CD4-positive, alpha-beta T cell (primary cell): ENCODE measurements at places on chromosomes 6 and 20.

DNA sequence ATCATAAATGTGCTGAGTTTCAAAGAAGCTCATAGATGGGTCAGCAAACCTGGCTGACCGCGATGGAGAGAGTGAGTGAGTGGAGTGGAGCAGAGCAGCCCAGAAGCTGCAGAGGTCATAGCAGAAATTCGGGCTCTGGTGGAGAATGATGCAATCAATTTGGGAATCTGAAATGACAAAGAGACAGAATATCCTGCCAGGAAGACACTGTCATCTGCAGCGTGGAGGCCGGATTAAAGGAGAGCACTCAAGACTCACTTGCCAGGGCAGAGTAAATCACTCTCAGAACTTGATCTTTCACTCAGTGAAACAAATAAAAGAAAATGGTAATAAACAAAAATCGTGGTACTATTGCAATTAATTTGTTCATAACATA is 109.6 kb upstream of the RREB1 start:
- H3K27ac ChIP-seq: no peak overlapping the region
- H3K36me3 ChIP-seq: no peaks in the 10 kb centered on the region
- H3K4me3 ChIP-seq: no peak overlapping the region
- no peaks in the 10 kb centered on the region for H3K4me1 ChIP-seq

DNA sequence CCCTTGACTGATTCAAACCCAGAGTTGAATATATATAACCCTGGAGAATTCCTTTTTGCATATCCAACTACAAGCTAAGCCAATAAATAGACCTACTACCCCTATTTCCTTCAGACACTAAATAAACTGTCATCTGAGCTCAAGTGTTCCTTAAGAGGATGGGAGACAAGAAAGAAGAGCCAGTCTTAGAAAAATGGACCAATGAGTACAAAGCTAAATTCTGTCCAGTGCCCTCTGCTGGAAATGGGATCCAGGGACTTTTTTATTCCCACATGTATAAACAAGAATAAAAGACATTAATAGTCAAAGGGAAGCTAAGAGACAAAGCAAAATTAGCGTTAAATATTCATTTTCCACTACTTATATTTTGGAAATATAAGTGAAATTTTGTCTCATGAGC is 4.8 kb downstream of the PPP1R10 start:
- no peak overlapping the region for H3K4me3 ChIP-seq
- peaks cover 45% of the 10 kb centered on the region for H3K4me1 ChIP-seq
- DNase-seq: no peak
- H3K36me3 ChIP-seq: peaks cover 53% of the 10 kb centered on the region
- no peaks in the 10 kb centered on the region for H3K27me3 ChIP-seq

GRCh38 chr6:44228836-44229235 is 5.4 kb downstream of the SLC29A1 start:
- DNase-seq: no peak
- no peaks in the 10 kb centered on the region for H3K27me3 ChIP-seq
- H3K4me1 ChIP-seq: peaks cover 11% of the 10 kb centered on the region
- no peak overlapping the region for H3K27ac ChIP-seq

DNA sequence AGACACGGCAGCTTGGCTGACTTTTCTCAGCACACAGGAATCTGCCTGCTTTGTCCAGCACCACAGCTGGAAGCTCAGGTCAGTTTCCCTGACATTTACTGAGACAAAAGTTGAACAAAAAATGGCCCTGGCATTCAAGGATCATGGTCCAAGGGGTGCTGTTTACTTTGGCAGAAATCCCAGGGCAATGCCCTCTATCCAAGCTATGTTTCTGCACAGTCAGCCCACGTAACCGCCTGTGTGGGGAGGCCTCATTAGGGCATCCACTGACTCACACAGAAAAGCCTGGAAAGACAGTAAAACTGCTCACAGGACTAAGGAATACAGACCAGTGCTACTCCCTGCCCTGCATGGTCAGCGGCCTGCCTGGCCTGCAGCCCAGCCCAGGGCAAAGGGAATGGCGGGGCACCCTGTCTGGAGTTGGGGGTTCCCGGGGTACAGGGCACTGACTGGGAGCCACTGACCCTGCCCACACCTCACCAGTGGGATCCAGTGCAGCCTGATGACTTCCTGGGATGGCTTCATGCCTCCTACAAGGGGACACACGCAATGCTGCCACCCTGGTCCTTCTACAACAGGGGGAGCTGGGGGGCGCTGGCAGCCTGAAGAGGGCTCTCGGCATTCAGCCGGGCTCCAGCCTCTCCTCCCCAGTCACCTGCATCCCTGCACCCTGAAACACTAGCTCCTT is 77.1 kb downstream of the NINL start:
- H3K36me3 ChIP-seq: no peaks in the 10 kb centered on the region
- H3K4me1 ChIP-seq: no peaks in the 10 kb centered on the region
- no peaks in the 10 kb centered on the region for H3K27me3 ChIP-seq
- H3K27ac ChIP-seq: no peak overlapping the region

- no peak overlapping the region for H3K4me3 ChIP-seq
- no peak overlapping the region for H3K27ac ChIP-seq
- H3K27me3 ChIP-seq: no peaks in the 10 kb centered on the region
- no peaks in the 10 kb centered on the region for H3K4me1 ChIP-seq
These were observed 601.2 kb downstream of the DHX35 start for GRCh38 chr20:39563349-39563748.

GRCh38 chr6:8707956-8708772 is 272.8 kb upstream of the SLC35B3 start:
- DNase-seq: no peak
- no peak overlapping the region for H3K27ac ChIP-seq
- no peaks in the 10 kb centered on the region for H3K4me1 ChIP-seq
- no peaks in the 10 kb centered on the region for H3K27me3 ChIP-seq
- H3K36me3 ChIP-seq: no peaks in the 10 kb centered on the region

GRCh38 chr6:77926198-77926751 is 273.4 kb downstream of the MEI4 start:
- H3K4me1 ChIP-seq: no peaks in the 10 kb centered on the region
- H3K36me3 ChIP-seq: no peaks in the 10 kb centered on the region
- H3K27ac ChIP-seq: no peak overlapping the region
- no peak overlapping the region for H3K4me3 ChIP-seq
- DNase-seq: no peak
- H3K27me3 ChIP-seq: no peaks in the 10 kb centered on the region

- DNase-seq: no peak
- H3K27me3 ChIP-seq: peaks cover 18% of the 10 kb centered on the region
- H3K4me3 ChIP-seq: no peak overlapping the region
- no peak overlapping the region for H3K27ac ChIP-seq
- peaks cover 35% of the 10 kb centered on the region for H3K4me1 ChIP-seq
- no peaks in the 10 kb centered on the region for H3K36me3 ChIP-seq
These were observed 83.7 kb downstream of the TMEM242 start for GRCh38 chr6:157239671-157240058.

- H3K4me3 ChIP-seq: no peak overlapping the region
- H3K36me3 ChIP-seq: peaks cover 32% of the 10 kb centered on the region
- H3K27me3 ChIP-seq: no peaks in the 10 kb centered on the region
- peaks cover 9% of the 10 kb centered on the region for H3K4me1 ChIP-seq
These were observed 21.0 kb downstream of the SRSF3 start for GRCh38 chr6:36615018-36615761.

- no peaks in the 10 kb centered on the region for H3K27me3 ChIP-seq
- no peak overlapping the region for H3K27ac ChIP-seq
- H3K4me1 ChIP-seq: no peaks in the 10 kb centered on the region
- no peaks in the 10 kb centered on the region for H3K36me3 ChIP-seq
- H3K4me3 ChIP-seq: no peak overlapping the region
These were observed 8.1 kb downstream of the ARHGAP18 start for GRCh38 chr6:129701721-129702455.

GRCh38 chr6:149331043-149331807 is 13.7 kb downstream of the TAB2 start:
- H3K27ac ChIP-seq: no peak overlapping the region
- H3K27me3 ChIP-seq: no peaks in the 10 kb centered on the region
- peaks cover 28% of the 10 kb centered on the region for H3K4me1 ChIP-seq
- no peak overlapping the region for H3K4me3 ChIP-seq
- no peaks in the 10 kb centered on the region for H3K36me3 ChIP-seq
- no peak for DNase-seq

DNA sequence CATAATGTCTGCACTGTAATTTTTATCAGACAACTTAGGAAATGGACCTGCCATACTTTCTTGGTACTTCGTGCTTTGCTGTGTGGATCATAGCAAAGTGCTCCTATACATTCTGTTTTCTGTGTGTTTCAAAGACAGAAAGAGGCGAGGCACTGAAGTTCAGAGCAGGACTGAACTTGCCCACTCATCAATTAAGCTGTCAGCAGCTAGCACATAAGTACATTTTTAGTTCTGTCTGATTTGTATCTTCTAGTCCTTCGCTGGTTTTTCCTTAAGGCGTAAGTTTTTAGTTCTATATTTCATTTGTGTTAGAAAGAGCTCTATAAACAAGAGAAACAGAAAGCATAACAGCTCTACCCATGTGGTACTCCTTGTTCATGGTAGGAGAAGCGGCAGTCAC is 42.1 kb downstream of the MAP3K4 start:
- peaks cover 27% of the 10 kb centered on the region for H3K36me3 ChIP-seq
- no peak for DNase-seq
- H3K4me1 ChIP-seq: no peaks in the 10 kb centered on the region
- H3K4me3 ChIP-seq: no peak overlapping the region

GRCh38 chr20:10253780-10254179 is 35.1 kb downstream of the SNAP25 start:
- no peak overlapping the region for H3K4me3 ChIP-seq
- DNase-seq: no peak
- no peak overlapping the region for H3K27ac ChIP-seq
- no peaks in the 10 kb centered on the region for H3K4me1 ChIP-seq
- no peaks in the 10 kb centered on the region for H3K36me3 ChIP-seq
- no peaks in the 10 kb centered on the region for H3K27me3 ChIP-seq

GRCh38 chr6:73534628-73535027 is 13.8 kb upstream of the EEF1A1 start:
- no peaks in the 10 kb centered on the region for H3K4me1 ChIP-seq
- DNase-seq: no peak
- H3K27ac ChIP-seq: no peak overlapping the region
- no peaks in the 10 kb centered on the region for H3K36me3 ChIP-seq
- no peaks in the 10 kb centered on the region for H3K27me3 ChIP-seq

DNA sequence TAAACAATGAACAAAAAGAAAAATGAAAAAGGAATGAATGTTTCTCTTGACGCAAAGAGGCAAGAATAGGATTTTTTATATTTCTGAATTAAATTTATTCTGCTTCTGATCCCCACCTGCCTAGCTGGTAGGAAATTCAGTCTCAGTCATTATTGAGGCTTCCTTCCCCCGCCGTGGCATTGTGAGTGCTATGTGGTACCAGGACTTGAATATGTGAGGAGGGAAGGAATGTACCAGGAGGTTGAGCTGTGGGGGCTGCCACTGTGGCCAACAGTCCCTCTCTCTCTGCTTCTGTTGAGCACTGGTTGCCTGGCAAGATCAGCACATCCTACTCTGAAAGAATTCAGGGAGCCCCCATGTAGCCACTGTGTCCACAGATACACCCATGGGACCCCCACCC is 368.1 kb upstream of the JARID2 start:
- no peaks in the 10 kb centered on the region for H3K27me3 ChIP-seq
- no peak overlapping the region for H3K27ac ChIP-seq
- no peak overlapping the region for H3K4me3 ChIP-seq
- DNase-seq: no peak
- peaks cover 14% of the 10 kb centered on the region for H3K4me1 ChIP-seq
- no peaks in the 10 kb centered on the region for H3K36me3 ChIP-seq

DNA sequence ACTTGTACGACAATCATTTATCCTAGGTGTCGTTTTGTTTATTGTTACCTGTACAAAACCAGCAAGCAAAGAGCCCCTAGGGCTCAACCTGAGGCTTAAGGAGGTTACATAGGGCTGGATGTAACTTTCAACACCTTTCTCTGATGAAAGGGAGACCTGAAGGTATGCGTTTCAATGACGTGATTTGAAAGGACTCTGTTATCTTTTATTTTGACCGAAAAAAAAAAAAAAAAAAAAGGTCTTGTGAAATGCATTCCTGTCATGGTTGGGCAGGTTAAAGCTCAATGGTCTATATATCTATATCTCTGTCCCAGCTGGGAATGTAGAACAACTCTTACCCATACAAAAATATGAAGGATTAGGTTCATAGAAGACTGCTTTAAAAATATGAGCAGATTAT is 78.7 kb upstream of the SASH1 start:
- no peaks in the 10 kb centered on the region for H3K36me3 ChIP-seq
- H3K27me3 ChIP-seq: no peaks in the 10 kb centered on the region

GRCh38 chr20:9981829-9982228 is 53.0 kb upstream of the ANKEF1 start:
- H3K36me3 ChIP-seq: no peaks in the 10 kb centered on the region
- H3K27me3 ChIP-seq: no peaks in the 10 kb centered on the region
- H3K4me1 ChIP-seq: no peaks in the 10 kb centered on the region
- no peak overlapping the region for H3K27ac ChIP-seq
- no peak for DNase-seq

- H3K4me1 ChIP-seq: no peaks in the 10 kb centered on the region
- no peaks in the 10 kb centered on the region for H3K36me3 ChIP-seq
- no peaks in the 10 kb centered on the region for H3K27me3 ChIP-seq
- DNase-seq: no peak
These were observed 82.5 kb upstream of the PLEKHG1 start for GRCh38 chr6:150517175-150517574.

DNA sequence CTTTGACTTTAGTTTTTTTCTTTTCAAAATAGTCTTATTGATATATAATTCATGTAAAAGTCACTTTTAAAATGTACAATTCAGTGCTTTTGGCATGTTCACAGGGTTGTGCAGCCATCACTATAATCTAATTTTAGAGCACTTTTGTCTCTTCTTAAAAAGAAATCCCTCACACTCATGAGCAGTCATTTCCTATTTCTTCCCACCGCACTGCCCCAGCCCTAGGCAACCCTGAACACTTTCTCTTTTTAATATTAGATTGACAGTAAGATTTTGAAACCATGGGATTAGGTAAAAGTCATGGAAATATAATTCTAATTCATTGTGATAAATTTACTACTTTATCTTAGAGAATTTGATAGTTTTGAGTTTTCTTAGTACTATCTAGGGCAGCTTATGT is 309.4 kb downstream of the UTRN start:
- no peak overlapping the region for H3K4me3 ChIP-seq
- H3K4me1 ChIP-seq: no peaks in the 10 kb centered on the region
- H3K27ac ChIP-seq: no peak overlapping the region
- peaks cover 18% of the 10 kb centered on the region for H3K36me3 ChIP-seq
- DNase-seq: no peak

GRCh38 chr20:6468423-6469116 is 298.9 kb upstream of the BMP2 start:
- H3K27ac ChIP-seq: no peak overlapping the region
- no peaks in the 10 kb centered on the region for H3K36me3 ChIP-seq
- DNase-seq: no peak
- no peaks in the 10 kb centered on the region for H3K4me1 ChIP-seq
- H3K4me3 ChIP-seq: no peak overlapping the region

DNA sequence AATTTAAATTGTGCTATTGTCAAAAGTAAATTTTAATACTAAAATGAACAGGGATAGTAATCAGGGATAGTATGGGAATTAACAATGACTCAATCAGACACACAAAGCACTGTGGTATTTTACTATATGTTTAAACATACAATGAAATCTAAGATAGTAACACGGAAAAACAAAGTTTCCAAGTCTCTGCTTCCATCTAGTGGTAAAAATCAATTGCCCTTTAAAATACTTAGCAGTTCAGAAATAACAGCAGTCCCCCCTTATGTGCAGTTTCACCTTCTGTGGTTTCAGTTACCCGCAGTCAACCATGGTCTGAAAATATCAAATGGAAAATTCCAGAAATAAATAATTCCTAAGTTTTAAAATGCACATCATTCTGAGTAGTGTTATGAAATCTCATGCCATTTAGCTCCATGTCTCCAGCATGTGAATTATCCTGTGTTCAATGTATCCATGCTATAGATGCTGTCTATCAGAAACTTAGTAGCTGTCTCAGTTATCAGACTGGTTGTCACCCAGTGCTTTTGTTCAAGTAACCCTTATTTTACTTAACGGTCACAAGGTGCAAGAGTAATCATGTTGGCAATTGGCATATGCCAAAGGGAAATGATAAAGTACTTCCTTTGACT is 58.5 kb downstream of the AHI1 start:
- H3K27ac ChIP-seq: no peak overlapping the region
- no peak overlapping the region for H3K4me3 ChIP-seq
- no peaks in the 10 kb centered on the region for H3K36me3 ChIP-seq
- H3K27me3 ChIP-seq: no peaks in the 10 kb centered on the region
- no peak for DNase-seq
